Activated CD4-positive, alpha-beta memory T cell treated with anti-CD3 and anti-CD28 coated beads for 36 hours (primary cell): ENCODE measurements at places on chromosomes 12 and 14. TPM values are rescaled to one million over a fixed set of nuclear protein-coding genes. Genes with fewer than 3 reads are reported as not detected.

The ZCCHC8 gene
- total RNA-seq = 27.7 TPM

The KRT82 gene
- not detected for total RNA-seq

The IL22 gene
- 5.4 TPM for total RNA-seq

The KERA gene
- total RNA-seq = not detected

The NXPH4 gene
- 0.46 TPM for total RNA-seq

The PAX9 gene
- total RNA-seq = not detected

The GTF2H3 gene
- total RNA-seq = 58.4 TPM

The RIMKLB gene
- 4.6 TPM for total RNA-seq

The RFX4 gene
- total RNA-seq = not detected

The DUSP6 gene
- total RNA-seq = 87.9 TPM
